ENCODE measurements at places on chromosomes 12 and 14.

GRCh38 chr12:50753232-50753769 lies 10.6 kb upstream of the ATF1 start:
- no peak for DNase-seq

- DNase-seq: no peak
These were observed 17.4 kb downstream of the RASAL1 start for GRCh38 chr12:113118142-113118541.

- no peak for DNase-seq
These were observed 453.9 kb downstream of the ADAMTS20 start for GRCh38 chr12:43098071-43098470.

GRCh38 chr12:96194971-96195844 lies 1.0 kb downstream of the ELK3 start:
- DNase-seq: no peak

GRCh38 chr12:51592034-51592705 lies 1.1 kb downstream of the SCN8A start:
- peak; percentile 75 for DNase-seq

- DNase-seq: peak; percentile 34
These were observed 22.5 kb downstream of the SLC38A6 start for GRCh38 chr14:61003571-61003970.

GRCh38 chr12:46770501-46771183 lies 55.2 kb downstream of the SLC38A4 start:
- DNase-seq: no peak

- DNase-seq: no peak
These were observed 43.4 kb downstream of the RAD52 start for GRCh38 chr12:906062-906585.

DNA sequence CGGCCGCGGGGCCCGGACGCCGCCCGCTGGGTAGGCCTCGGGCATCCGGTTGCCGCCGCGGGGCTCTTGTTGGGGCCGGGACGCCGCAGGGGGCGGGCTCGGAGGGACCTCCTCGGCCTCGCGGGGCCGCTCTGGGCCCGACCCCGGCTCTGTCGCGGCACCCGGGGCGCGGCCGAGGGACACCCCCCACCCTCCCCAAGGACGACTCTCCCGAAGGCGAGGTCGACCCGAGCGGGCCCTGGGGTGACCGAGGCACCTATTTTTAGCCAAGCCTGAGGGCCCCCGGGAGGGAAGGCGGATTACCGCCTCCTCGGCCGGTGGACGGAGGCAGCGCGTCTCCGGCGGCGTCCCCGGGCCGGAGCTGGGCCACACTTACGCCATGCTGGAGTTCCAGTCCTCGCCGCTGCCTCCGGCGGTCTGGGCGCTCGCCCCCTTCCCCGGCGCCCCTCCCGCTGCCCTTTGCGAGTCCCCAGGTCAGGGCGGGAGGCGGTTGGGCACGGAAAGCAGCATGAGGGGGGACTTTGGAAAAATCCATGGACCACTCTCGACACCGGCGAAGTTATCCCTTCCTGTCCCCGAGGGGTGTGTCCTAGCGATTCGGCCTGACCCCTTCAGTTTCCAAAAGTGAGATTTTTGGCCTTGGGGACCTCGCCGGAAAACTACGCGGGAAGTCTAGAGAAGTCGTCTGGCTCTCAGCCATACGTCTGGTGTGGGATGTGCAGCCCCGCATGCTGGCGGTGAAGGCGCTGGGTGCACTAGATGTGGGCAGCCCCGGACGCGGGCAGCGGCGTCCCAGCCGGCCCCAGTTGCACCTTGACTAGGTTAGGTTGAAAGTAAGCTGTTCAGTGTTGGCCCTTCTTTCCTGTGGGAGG lies 699 bp downstream of the KTN1 start:
- no peak for DNase-seq

DNA sequence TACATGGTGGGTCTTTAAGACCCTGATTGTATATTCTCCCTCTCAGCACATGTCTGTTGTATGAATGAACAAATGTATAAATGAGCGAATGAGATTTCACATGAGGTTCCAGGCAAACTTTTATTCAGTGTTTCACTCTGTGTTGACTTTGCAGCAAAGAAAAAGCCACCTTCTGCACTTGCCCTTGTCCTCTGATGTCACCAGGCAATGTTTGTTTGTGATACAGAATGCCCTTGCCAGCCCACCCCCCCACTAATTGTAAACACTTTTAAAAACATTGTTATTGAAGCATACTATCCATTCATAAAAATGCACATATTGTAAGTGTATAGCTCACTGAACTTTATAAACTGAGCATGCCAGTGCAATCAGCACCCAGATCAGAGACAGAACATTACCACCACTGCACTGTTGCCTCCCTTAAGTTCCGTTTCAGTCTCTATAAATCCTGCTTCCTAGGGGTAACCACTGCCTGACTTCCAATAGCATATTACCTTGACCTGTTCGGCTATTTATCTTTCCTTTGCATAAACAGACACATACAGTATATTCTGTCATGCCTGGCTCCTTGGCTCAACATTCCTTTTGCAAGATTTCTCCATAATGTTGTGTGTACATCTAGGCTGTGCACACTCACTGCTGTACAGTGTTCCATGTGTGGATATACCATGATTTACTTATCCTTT lies 11.3 kb upstream of the LTA4H start:
- no peak for DNase-seq

GRCh38 chr14:79852950-79853744 lies 358.2 kb downstream of the DIO2 start:
- no peak for DNase-seq

GRCh38 chr14:104723651-104724406 lies at the start of gene ADSS1:
TSS of gene ADSS1 (plus strand) at chr14:104724229. CDS start at chr14:104724271, 42 bp downstream.
- no peak for DNase-seq

Data from AG09309 (cell line).